ENCODE measurements at places on chromosomes 1 and 21.
A peak's percentile ranks its signal among the peaks of the same experiment; 100 is the strongest.

DNA sequence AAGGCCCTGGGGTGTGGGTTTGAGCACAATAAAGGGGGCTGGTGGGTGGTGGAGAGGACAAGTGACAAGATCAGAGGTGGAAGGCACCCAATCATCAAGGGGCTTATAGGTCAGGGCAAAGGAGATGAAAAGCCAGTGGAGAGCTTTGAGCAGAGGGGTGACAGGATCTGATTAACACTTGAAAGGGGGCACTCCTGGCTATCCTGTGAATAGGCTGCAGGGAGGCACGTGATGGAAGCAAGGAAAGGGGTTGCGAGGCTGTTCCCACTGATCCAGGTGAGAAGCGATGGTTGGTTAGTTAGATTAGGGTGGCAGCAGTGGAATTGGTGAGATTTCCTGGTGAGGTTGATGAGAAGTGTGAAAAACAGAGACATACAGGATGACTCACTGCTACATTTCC, 80.6 kb downstream of the WLS start:
- no peak for DNase-seq

DNA sequence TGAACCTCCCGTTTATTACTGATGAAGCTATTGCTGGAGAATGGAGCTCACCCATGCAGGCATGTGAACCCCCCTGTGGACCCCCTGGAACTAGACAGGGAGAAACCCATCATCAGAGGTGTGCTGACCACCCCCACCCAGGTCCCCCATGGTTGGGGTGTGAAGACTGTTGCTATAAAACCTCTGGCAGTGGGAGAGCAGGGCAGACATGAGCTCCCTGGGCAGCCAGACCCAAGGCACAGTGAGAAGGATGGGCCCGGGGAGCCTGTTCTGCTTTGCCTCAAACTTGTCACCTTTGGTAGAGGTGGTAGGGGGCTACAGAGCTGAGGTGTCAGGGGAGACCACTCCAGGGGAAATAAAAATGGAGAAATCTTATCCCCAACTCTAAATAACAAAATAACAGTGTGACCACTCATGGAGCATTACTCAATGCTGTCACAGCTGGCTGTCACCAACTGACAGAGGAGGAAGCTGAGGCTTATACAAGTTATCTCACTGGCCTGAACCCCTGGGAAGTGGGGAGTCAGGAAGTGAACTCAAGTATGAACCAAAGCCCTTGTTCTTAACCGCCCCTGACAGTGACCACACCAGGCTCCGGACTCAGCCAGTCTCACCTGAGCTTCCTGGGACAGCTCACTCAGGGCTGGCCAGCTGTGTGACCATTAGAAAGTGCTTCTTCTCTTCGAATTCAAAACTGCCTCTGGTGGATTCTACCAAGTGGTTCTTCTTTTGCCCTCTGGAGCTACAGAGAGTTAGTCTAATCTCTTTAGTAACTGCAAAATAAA, 698.8 kb downstream of the MATN1 start:
- DNase-seq: no peak

DNA sequence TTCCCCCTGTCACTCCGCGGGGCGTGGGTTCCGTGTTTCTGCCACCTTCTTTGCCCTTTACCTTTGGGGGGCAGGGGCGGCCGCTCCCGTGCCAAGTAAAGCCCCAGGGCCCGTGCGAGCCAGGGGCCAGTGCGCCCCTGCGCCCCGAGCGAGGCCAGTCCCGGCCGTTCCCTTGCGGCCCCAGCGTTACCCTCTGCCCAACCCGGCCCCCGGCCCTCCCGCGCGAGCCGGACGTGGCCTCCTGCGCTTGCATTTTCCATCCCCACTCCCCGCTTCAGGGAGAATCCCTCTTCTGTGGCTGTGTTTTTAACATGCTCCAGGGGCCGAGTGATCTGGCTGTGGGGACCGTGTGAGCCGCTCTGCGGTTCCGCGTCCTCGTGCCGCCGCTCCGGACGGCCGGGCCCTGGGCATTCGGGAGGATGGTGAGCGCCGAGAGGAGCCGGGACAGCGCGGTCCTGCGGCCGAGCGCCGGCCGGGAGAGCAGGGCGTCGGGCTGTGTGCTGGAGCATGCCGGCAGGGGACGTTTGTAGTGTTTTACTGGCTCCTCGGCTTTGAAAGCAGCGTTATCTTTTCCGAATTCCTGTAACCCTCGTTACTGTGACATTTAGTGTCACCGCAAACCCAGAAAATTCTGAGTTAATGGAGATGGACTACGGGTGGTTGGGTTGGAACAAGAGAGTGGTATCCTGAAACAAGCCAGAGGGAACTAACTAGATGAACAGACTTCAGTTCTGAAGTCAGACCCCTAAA, 1.0 kb downstream of the GALNT2 start:
- DNase-seq: peak; percentile 57

GRCh38 chr21:15240848-15241247, 176.0 kb upstream of the NRIP1 start:
- no peak for DNase-seq

DNA sequence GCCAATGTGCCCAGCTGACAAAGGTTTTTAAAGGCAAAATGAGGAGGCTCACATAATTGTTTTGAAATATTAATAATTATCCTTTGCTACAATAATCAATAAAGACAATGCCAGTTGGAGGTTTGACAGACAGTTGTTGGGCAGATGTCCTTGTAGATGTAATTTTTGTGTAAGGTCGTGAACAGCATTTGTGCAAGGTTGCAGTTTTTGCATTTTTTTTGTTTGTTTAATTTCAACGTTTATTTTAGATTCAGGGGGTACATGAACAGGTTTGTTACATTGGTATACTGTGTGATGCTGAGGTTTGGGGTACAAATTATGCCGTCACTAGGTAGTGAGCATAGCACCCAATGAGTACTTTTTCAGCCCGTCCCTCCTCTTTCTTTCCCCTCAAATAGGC, 9.3 kb downstream of the MPZ start:
- DNase-seq: no peak

GRCh38 chr1:35369922-35370671, 101.6 kb downstream of the ZMYM4 start:
- DNase-seq: no peak

- DNase-seq: no peak
Measured at GRCh38 chr21:42688841-42689371, 35.5 kb downstream of the PDE9A start.

GRCh38 chr1:246081138-246081702, 425.9 kb downstream of the SMYD3 start:
- no peak for DNase-seq

- no peak for DNase-seq
Measured at GRCh38 chr1:176702901-176703300, 239.9 kb downstream of the PAPPA2 start.

DNA sequence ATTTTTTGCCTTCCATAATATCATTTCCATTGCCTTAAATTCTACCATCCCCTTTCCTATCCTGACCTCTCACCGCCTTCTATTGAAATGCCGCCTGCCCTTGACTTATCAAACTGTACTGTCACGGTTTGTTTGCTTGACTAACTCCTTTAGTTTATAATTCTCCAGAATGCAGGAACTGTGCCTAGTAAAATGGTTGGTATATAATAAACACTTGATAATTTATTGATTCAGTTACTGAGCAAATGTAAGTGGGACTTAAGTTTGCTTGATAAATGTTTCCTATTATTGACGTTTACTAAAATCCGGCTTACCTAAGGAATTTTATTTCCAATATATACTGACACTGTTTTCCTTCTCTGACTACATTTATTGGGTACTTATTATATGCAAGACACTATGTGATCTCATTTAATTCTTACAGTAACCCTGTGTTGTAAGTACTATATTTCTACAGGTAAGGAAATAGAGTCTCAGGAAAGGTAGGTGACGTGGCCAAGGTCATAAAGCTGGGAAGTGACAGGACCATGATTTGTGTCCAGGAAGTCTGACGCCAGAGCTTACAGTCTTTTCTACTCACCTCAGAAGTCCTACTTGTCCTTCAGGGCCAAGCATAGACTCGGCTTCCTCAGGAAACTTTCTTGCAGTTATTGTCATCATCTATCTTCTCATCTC, 35.7 kb downstream of the DPT start:
- DNase-seq: no peak

GRCh38 chr1:155650231-155650757, 38.3 kb downstream of the YY1AP1 start:
- no peak for DNase-seq

DNA sequence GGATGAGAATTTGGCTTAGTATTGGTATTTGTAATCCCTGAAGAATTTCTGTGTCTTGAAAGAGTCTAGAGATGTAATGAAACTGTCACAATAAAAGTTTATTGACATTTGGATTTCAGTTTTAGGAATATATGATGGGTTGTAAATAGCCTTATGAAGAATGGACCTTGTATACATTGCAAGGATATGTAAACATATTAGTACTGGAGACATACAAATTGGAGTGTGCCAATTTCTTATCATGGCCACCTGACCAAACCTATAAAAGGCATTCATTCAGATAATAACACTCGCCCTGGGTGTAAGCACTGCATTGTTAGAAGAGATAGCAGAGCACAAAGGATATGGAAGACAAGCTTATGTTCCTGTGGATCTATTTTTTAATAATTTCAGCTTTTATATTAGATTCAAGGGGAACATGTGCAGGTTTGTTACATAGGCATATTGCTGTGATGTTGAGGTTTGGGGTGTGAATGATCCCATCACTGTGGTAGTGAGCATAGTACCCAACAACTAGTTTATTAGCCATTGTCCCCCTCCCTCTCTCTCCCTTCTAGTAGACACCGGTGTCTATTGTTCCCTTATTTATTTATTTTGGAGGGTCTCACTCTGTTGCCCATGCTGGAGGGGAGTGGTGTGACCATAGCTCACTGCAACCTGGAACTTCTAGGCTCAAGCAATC, 8.6 kb downstream of the S1PR1 start:
- DNase-seq: no peak

- DNase-seq: no peak
Measured at GRCh38 chr21:34771512-34772028, 102.8 kb downstream of the CLIC6 start.

- DNase-seq: no peak
Measured at GRCh38 chr1:109994654-109995053, 10.1 kb downstream of the AHCYL1 start.

GRCh38 chr1:47772960-47773682, 224.1 kb downstream of the TRABD2B start:
- no peak for DNase-seq

DNA sequence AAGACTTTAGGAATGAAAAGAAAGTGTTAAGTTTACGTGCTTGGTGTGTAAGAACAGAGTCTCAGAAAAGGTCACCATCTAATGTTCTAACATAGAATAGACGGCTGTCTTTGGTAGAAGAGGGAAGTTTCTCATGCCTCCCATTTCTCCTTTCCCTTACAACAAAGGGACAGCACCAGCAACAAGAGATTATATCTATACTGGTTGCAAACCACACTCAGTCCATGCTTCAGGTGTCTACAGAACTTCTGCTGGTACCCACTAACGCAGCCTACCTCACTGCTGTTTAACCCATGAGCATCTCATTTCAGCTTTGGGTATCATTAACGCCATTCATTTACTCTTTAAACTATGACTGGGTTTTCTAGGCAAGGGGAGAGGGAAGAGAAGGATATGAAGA, 9.2 kb upstream of the ITPKB start:
- no peak for DNase-seq

GRCh38 chr1:74847715-74848114, 114.8 kb downstream of the TYW3 start:
- no peak for DNase-seq

DNA sequence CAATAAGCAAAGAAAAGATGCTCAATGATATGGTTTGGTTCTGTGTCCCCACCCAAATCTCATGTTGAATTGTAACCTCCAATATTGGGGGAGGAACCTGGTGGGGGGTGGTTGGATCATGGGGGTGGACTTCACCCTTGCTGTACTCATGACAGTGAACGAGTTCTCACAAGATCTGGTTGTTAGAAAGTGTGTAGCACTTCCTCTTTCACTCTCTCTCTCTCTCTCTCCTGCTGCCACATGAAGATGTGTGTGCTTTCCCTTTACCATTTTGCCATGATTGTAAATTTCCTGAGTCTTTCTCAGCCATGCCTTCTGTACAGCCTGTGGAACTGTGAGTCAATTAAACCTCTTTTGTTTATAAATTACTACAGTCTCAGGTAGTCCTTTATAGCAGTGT, 248.4 kb downstream of the HHIPL2 start:
- no peak for DNase-seq

Data from dorsolateral prefrontal cortex (tissue), 122 donors.